ENCODE measurements at places on chromosomes 4 and X.

GRCh38 chr4:2962614-2963174, 512 bp downstream of the NOP14 start:
- ATAC-seq: peak; percentile 38

DNA sequence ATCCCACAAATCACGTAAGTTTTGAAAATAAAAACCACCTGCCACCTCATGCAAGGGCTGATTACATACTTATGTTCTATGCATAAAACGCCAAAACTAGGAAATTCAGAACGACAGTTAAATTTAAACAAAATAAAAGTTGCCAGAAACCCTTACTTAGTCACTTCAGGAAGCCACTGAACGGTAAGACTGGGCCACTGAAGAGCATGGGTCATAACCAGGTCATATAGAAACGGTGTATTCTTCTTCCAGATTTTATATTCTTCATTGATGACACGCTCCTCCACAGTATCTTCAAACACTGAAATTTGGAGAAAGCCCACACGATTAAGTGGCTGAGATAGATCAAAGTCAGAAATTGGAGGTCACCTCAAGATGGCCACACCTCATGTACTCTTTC, 1.2 kb downstream of the RBBP7 start:
- no peak for ATAC-seq

DNA sequence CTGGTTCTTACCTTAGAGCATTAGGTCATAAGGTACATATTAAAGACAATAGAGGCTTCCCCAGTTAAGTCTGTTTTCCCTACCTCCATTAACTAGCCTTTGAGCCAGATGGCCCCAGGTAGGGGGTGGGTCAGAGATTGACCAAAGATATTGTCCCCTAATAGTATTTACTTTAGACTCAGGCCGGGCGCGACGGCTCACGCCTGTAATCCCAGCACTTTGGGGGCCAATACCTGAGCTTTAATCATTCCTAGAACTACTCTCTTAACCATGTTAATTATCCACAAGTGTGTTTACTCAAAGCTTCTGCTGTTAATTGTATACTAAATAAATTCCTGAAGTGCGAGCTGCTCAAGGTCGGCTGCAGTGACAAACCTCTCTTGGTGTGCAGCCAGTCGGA, 28.0 kb upstream of the AMBN start:
- ATAC-seq: no peak

DNA sequence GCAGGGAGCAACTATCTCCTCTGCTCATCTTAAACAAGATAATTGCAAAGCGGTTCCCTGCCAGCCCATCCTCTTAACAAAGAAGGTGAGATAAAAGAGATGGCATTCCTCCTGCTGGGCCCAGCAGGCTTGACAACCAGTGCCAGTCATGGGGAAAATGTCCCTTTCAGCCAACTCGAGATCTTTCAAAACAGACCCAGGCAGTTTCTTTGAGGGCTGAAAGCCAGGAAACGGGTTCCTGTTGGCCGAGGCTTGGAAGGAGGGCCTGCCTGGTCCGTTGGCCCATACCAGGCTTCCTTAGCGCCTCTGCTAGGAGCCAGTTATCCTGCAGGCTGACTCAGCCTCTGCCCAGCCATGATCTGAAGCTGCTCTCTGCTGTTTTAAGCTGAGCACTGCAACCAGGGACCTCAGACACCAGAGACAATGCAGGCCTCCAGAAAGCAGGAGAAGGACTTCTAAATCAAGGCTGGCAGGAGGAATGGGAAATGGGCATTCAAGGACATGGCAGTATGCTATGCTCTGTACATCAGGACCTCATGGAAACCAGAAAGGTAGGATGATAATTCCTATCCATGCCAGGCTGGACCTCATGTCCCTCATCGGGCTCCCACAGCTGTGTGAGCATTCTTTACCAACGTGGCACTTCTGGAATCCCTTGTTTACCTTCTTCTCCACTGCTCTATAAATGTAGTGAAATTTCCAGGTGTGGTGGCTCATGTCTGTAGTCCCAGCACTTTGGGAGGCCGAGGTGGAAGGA, 42.4 kb upstream of the SLC2A9 start:
- ATAC-seq: peak; percentile 99

GRCh38 chrX:37315511-37316248, 33.5 kb upstream of the PRRG1 start:
- no peak for ATAC-seq
